ENCODE measurements at places on chromosomes 7 and 10.

- DNase-seq = no peak
Observed at GRCh38 chr7:88331322-88331721, 24.6 kb upstream of the STEAP4 start.

DNA sequence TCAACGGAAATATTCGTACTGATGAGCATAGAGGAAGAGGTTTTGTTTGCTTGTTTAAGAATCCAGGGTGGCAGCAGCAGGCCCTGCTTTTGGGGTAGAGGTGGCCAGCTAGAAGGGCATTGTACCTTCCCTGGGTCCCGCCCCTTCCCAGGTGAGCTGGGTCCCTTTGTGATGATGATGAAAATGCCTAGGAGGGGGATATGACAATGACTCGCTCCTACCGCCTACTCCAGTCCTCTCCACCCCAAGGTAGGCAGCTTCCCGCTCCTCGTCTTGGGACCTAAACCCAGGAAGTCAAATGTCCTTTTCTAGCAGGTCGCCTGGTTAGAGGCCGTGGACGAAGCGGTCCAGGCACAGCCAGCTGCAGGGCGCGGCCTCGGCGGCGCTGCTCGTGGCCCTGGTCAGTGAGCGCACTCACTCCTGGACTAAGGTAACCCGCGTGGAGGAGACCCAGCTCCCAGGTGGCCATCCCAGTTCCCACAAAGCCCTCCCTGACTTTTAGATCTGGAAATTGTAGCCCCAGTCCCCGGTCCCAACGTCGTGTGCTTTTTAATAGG, 141.4 kb downstream of the LSMEM1 start:
- DNase-seq = no peak

DNA sequence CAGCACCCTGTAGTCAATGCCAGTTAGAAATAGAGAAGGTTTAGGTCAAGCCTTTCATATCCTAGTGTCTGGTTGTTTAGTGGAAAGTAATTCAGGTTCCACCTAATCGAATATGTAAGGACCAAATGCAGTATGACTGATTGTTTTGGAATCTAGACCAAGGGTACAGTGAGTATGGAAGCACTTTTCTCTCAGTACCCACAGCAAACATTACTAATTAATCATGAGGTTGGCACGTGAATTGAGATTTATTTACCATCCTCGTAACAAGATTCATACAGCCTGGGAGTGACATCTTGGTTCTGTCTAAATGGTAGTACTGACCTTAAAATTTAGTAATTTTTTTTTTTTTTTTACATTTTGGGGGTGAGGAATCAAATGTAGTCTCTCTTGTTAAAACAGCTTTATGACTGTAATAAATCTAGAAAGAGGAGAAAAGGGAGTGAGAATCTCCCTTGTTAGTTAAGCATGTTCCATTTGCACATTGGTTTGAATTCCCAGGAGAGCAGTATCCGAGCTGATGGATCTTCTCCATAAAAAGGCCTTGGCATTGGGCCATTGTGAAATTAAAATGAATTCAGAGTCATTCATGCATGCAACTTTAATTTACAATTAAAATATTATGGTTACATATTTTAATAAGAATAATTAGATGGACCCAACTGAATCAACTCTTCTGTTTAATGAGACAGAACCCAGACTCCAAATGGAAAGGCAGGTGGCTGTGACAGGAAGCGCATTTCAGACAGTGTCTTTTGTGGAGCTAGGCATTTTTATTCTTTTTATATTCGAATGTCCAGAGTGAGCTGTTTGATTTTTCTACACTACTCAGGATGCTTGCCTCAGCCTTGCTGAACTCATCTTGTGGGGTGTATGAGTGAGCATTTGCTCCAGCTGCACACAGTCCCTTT, 57.6 kb downstream of the SNX10 start:
- peak; percentile 69 for DNase-seq

GRCh38 chr7:74149071-74149470, 25.1 kb upstream of the EIF4H start:
- no peak for DNase-seq

GRCh38 chr7:101666741-101667140, 37.6 kb upstream of the MYL10 start:
- no peak for DNase-seq
